ENCODE measurements at places on chromosomes 1 and 21.

DNA sequence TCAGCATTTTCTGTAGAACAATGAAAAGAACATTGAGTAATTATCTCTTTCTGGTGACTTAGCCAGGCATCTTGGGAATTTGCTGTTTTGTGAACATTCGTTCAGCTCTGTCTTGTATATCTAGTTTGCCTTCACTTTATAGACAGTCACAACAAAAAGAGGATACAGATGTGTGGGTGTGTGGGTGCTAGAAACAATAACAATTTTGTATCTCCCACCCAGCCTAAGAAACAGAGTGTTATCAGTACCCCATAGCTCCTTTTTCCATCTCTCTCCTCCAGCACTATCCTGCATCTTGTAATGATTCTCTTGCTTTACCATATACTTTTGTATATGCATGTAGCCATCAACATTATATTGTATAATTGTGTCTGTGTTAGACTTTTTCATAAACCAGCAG, 33.0 kb downstream of the AK4 start:
- DNase-seq = no peak

GRCh38 chr1:242530761-242531160, 6.3 kb upstream of the PLD5 start:
- DNase-seq = no peak

DNA sequence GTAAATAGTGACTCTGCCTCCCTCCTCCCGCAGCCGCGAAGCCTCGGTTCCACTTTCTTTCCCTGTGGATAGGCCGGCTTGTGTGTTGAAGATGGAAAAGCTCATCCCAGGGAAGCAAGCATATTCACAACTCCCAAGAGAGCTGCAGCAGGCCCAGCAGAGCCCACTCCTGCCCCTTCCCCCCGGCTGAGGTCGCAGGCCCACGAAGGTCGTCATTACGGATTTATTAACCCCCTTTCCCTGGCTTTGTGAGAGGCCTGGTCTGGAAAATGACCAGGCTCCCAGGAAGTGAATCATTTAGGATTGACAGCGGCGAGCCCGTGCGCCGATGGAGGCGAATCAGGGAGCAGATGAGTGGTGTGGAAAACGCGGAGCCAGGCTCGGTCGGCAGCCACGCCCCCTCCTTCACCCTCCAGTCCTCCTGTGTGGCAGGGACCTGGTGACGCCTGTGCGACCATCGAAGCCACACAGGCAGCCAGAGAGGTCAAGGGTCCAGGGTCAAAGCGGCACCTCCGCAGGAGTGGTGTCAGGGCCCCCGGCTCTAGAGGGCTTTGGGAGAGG, 93.4 kb downstream of the PRDM16 start:
- no peak for DNase-seq

DNA sequence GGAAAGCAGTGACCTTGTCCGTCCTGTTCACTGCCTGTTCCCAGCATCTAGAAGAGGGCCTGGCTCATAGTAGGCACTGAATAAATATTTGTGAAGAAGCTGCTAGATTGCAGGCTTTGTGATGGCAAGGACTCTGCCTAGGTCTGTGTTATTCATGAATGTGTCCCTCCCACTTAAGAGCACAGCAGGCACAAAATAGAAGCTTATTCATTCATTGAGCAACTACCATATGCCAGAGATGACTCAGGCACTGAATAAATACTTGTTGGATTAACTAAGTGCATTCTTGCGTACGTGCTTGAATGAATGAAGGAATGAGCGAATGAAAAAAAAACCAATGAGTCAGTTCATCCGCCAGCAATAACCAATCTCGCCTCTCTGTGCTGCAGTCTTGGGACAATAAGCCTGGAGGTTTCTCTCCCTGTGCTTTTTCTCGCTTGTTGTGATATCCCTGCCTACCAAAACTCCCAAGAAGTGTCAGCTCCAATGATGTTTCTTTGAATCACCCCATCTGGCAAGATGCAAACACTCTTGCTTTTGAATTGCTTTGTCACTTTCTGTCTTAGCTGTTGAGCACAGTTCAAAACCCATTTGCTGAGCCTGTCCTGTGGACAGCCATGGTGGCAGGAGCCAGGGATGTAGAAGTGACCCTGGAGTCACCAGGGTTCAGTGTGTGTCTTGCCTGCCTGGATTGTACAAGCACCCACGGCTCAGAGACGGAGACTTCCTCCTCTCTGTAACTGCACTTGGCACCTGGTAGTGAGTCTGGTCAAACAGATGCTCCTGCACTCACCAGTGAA, 143.9 kb downstream of the KAZN start:
- no peak for DNase-seq

DNA sequence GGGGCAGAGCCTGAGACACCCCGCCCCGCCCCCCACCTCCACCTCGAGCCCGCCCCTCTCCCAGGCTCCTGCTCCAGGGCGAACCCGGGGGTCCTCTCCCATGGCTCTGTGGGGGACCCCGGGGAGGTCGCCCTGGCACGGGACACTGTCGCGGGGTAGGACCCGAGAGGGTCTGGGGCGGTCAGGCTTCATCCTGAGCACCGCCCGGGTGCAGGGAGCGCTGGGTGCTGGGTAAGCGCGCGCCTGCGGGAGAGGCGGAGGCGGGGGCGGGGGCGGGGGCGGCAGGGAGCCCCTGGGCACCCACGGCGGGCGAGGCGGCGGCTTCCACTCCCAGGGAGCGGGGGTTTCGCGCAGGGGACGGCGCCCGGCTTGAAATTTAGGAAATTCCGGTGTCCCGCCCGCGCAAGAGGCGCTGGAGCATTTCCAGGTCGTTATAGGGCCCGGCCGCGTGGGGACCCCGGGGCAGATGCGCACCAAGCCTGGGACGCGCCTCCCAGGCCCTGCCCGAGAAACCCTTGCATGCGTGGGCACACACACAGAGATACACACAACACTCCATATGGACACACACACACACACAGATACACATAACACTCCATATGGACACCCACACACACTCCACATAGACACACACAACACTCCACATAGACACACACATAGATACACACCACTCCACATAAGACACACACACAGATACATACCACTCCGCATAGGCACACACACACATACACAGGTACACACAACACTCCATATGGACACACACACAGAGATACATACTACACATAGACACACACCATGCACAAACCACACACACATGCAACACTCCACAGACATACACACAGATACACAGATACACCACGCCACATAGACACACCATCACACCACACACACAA, 48.7 kb upstream of the SLC19A1 start:
- peak; percentile 78 for DNase-seq

- no peak for DNase-seq
These were observed 25.8 kb downstream of the MACO1 start for GRCh38 chr1:25456502-25456901.

DNA sequence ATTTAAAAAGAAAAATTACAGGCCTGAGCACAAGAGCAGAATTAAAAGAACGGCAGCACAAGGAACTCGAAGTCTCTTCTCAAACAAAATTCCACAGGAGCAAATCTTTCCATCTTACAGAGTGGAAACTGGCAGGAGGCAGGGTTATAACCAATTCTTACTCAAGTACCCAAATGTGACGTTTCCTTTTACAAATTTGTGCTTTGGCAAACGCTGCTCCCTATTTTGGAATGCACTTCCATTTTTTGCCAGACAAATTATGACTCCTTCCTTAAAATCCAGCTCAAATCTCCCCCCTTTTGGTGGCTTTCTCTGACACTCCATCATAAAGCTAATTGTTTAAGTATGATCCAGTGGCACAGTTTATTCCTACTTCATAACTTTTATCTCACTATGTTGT, 7.8 kb downstream of the ERI3 start:
- no peak for DNase-seq

GRCh38 chr1:234602334-234603220, 7.4 kb downstream of the IRF2BP2 start:
- peak; percentile 47 for DNase-seq

DNA sequence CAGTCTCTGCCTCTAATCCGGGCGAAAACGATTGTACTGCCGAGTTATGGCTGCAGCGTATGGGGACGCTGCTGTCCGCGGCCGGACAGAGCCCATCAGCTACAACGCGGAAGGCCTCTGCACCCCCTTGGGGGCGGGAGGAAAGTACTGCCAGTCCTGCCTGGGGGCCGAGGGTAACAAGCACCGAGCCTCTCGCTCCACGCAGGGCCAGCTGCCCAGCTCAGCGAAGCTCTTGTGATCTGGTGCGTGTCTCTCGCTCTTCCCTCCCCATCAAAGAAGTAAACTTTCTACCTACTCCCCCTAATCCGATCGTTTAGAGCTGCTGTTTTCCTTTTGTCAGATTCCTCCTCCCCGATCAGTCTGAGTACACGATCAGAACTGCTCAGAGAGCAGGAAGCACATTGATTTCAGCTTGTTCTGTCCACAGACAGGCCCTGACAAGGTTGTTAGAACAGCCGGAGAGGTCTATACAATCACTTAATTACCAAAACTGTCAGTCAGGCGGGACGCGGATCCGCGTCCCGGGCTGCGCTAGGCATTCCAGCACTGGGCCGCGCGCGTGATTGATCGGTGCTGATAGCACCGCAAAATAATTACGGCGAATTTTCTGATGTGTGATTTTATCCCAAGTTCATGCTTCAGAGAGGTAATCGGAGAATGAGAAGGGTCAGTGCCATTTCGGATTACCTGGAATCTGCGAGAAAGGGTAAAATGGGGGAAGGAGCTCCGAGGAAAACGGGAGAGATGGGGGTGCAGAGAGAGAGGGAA, 8.7 kb upstream of the BARHL2 start:
- peak; percentile 31 for DNase-seq

- peak; percentile 48 for DNase-seq
These were observed 66.3 kb upstream of the PRDX6 start for GRCh38 chr1:173410794-173411236.

GRCh38 chr1:159554261-159554660, 18.5 kb upstream of the OR10J5 start:
- DNase-seq = no peak

GRCh38 chr21:37917612-37918011, 1.4 kb upstream of the KCNJ6 start:
- DNase-seq = no peak

DNA sequence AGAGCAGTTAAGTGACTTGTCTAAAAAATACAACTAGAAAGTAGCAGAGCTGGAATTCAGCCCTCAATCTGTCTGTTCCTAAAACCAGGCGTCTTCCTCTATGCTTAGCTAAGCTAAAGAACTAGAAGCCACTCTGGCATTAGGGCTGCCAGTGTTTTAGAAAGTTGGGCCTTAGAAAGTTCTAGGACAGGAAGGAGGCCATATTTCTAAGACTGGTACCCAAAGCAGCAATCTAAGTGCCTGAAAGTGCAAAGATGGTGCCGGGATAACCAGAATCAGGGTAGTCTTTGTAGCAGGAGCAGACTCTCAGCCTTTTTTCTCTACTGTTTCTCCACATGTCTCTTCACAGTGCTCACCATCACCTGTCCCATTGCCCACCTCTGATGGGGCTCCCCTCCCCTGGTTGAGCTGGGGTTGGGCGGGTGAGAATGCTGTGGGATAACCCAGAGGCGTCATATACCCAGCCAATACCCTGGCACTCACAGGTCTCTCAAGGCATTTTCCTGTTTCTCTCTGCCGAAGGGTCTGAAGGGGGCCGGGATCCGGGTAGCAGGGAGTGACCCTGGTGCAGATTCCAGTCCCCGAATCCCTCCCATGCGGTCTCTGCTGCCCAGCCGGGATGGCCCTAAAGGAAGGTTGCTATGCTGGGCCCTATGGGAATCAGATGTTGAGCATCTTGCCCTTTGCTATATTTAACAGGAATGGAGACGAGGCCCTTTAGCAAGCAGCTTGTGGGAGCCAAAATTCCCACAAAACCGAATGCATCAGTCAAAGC, 1.1 kb upstream of the RCSD1 start:
- peak; percentile 40 for DNase-seq

- peak; percentile 79 for DNase-seq
These were observed 78.1 kb downstream of the IER5 start for GRCh38 chr1:181166377-181167196.

DNA sequence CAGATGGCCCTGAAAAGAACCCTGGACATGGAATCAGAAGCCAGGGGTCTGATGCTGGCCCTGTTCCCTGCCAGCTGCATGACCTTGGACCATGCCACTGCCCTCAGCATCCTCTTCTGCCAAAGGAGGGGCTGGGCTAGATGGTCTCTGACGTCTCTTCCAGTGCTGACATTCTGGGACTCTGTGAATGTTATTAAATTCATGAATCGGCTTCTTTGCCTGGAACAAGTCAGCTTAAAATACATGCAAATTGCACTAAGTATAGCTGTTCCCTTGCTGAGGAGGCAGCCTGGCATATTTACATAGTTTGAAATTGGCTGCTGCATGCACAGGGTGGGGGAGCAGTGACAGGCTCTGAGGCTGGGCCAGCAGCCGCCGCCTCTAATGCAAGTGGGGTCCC, 23.8 kb downstream of the KCNA2 start:
- DNase-seq = no peak

- DNase-seq = no peak
These were observed 22.5 kb downstream of the VPS26C start for GRCh38 chr21:37244501-37245095.

- no peak for DNase-seq
These were observed 4.6 kb downstream of the KCNT2 start for GRCh38 chr1:196603651-196604050.

DNA sequence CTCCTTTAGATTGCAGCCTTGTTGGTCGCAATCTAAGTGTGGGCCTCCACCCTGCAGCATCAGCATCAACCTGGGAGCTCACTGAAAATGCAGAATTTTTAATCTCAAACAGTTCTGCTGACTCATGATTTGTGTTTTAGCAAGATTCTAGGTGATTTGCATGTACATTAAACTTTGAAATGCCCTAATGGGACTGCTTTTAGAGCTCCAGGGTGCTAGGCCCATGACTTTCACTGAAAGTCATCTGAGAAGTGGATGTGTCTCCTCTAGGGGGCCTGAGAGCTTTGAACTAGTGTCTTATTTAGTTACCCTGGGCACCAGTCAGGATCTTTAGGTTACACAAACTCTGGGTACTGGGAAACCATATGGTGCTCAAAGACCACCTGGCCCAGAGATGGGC, 9.0 kb downstream of the TRIM67 start:
- DNase-seq = no peak

DNA sequence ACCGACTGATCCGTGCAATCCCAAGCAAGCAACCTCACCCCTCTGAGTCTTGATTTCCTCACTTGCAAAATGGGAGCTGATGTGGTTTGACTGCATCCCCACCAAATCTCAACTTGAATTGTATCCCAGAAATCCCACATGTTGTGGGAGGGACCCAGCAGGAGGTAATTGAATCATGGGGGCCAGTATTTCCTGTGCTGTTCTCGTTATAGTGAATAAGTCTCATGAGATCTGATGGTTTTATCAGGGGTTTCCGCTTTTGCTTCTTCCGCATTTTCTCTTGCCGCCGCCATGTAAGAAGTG, 58.4 kb downstream of the FHAD1 start:
- DNase-seq = no peak

DNA sequence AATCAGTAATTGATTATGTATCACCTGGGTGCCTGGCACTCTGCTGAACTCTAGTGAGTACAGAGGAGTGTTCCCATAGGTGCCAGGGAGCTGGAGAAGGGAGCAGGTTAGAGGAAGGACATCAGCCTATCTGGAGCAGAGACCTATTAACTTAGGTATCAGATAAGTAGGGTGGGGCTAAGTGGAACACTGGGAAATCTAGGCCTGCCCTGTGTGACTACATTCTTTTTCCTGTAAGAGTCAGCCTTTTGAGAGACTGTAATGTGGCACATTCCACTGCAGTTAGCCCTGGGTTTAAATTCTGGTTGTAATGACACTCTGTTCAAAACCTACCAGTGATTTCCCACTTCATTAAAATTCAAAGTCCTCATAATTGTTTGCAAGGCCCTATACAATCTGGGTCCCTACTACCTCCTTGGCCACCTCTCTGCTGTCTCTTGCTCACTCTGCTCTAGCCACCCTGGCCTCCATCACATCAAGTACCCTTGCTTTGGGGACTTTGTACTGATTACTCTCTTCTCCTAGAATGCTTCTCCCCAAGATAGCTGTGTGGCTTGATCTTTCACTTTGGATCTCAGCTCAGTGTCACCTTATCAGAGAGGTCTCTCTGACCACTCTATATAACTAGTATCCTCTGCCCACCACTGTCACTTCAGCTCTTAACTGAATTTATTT, 12.9 kb downstream of the STX12 start:
- DNase-seq = no peak
